CD4-positive, alpha-beta T cell treated with Interleukin-17A for 1 hour (primary cell): ENCODE measurements at places on chromosomes 1 and 21.

DNA sequence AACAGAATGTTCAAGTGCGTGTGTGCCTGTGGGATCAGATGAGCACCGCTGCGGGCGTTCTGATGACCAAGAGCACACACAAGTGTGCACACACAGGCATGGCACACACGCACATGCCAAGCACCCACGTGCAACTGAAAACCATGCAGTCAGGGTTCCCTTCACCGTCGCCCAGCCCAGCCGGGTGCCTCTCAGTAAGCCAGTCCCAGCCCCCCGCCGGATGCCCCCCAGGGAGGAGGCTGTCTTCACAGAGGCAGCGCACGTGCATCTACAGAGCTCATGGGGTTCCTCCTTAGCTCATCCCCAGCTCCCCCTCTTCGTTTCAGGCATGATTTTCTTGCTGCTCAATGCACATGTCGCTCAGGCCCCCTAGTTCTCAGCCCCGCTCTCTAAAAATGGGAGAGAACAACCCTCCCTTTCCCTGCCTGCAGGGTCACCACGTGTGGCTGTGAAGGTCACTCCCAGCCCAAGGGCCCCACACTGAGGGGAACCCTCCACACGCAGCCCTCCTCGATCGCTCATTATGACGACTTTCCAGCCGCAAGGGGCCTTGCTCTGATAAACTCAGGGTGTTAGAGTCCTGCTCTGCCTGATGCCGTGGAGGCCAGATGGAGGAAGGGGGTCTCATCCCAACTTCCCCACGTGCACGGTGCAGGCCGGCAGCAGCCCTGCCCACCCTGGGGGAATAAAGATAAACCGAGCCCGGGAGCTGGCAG, 30.4 kb upstream of the ARHGEF16 start:
- no peak for DNase-seq

GRCh38 chr1:205301205-205301821, 20.2 kb downstream of the NUAK2 start:
- no peak for DNase-seq

DNA sequence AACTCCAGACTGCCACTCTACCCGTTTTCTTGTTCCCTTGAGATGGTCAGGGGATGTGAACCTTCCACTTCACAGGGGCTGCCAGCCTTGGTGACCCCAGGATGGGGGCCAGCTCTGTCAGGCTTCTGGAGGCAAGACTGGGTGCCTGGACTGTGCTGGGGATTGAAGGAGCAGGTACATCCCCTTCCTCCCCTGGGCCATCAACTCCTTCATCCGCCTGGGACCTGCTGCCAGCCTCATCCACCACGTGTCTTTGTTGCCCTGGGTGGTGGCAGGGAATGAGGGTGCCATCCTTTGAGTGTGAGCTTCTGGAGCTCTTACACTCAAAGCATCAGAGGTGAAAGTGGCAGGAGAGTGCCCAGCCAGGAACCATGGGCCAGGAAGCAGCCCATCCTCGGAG, 139.6 kb downstream of the IGSF21 start:
- DNase-seq: no peak

GRCh38 chr1:200242110-200243041, 167.5 kb downstream of the ZNF281 start:
- DNase-seq: no peak
